ENCODE measurements at places on chromosomes 11 and 22.
A peak's percentile ranks its signal among the peaks of the same experiment; 100 is the strongest.

- DNase-seq: no peak
Measured at GRCh38 chr22:36773935-36774334, 2.0 kb downstream of the IFT27 start.

DNA sequence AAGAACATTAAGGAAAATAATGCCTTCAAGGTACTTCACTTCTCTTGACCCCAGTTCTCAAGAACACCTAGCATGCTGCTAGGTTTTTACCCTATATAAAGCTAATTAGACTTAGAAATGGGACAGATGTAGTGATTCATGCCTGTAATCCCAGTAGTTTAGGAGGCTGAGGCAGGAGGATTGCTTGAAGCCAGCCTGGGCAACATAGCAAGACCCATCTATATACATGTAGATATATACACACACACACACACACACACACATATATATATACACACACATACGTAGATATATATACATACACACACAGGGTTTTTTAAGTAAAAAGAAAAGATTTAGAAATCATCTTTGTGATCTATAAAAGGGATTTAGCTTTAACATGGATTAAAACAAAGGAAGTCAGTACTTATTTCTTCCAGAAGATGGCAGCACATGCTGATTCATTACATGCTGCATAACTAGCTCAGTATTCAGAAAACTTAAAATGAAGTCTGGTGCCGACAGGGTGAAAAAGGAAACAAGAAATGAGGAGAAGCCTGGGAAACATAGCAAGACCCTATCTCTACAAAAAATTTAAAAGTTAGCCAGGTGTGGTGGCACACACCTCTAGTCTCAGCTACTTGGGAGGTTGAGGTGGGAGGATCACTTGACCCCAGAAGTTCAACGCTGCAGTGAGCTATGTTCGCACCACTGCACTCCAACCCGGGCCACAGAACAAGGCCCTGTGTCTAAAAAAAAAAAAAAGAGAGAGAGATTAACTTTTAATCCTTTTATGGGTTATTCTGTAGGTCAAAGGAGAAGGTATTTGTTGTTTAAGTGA is 28.5 kb upstream of the RBX1 start:
- no peak for DNase-seq

DNA sequence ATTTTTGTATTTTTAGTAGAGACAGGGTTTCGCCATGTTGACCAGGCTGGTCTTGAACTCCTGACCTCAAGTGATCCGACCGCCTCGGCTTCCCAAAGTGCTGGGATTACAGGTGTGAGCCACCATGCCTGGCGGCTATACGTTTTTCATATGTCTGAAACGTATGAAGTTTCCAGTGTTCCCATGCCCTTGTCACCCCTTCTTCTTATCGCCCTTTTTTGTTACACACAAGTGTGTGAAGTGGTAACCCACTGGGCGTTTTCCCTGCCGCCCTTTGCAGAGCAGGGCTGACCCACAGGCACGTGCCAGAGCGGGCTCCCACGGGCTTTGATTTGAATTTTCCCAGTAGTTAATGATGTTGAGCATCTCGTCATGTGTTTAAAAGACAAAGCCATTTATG is 17.0 kb downstream of the PIM3 start:
- no peak for DNase-seq

DNA sequence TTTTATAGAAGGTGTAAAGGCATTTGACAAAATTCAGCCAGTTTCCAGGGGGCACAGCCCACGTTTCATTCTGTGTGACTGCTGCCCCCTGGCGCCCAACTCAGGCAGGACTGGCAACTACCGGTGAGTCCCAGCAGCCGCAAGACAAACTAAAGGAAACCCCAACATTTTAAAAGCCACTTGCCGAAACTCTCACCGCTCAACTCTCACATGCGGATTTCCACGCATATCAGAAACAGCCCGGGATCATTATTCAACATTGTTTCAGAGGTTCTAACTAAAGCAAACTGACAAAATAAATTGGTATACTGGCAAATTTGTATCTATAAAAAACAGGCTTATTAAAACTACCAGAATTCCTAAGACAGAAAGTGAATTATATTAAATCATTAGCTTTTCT is 48.2 kb downstream of the MORC2 start:
- DNase-seq: peak; percentile 90

- DNase-seq: no peak
Measured at GRCh38 chr22:31607696-31608095, 54.3 kb downstream of the PISD start.

- DNase-seq: no peak
Measured at GRCh38 chr11:27437829-27438594, 34.6 kb downstream of the LGR4 start.
